ENCODE measurements at places on chromosomes 13 and 19. TPM values are rescaled to one million over a fixed set of nuclear protein-coding genes. Genes with fewer than 3 reads are reported as not detected.

KLK8 gene
- polyA plus RNA-seq, result 5.4 TPM

CEACAM5 gene
- 1.5 TPM for polyA plus RNA-seq

PTOV1 gene
- 305 TPM for polyA plus RNA-seq

FGF21 gene
- not detected for polyA plus RNA-seq

PDX1 gene
- 0.95 TPM for polyA plus RNA-seq

KCNN1 gene
- 3.3 TPM for polyA plus RNA-seq

ATP8A2 gene
- polyA plus RNA-seq, result 3.9 TPM

SLC6A16 gene
- polyA plus RNA-seq, result 1.1 TPM

NMRK2 gene
- 0.95 TPM for polyA plus RNA-seq

GPALPP1 gene
- 11.4 TPM for polyA plus RNA-seq

MATK gene
- polyA plus RNA-seq, result 0.34 TPM

TBC1D17 gene
- 52.8 TPM for polyA plus RNA-seq

ZNF177 gene
- 7.6 TPM for polyA plus RNA-seq

PLEKHJ1 gene
- 207 TPM for polyA plus RNA-seq

CHERP gene
- 38.7 TPM for polyA plus RNA-seq

CD79A gene
- 0.27 TPM for polyA plus RNA-seq

WASF3 gene
- polyA plus RNA-seq, result 10.4 TPM

DOCK6 gene
- polyA plus RNA-seq, result 43.7 TPM

ADAMTSL5 gene
- polyA plus RNA-seq, result 33.6 TPM

LILRA1 gene
- not detected for polyA plus RNA-seq

PGLYRP1 gene
- polyA plus RNA-seq, result not detected
